NCI-H1694 treated with DMSO at 0.1 percent for 48 hours (cell line): ENCODE measurements at places on chromosomes 7 and 10.

DNA sequence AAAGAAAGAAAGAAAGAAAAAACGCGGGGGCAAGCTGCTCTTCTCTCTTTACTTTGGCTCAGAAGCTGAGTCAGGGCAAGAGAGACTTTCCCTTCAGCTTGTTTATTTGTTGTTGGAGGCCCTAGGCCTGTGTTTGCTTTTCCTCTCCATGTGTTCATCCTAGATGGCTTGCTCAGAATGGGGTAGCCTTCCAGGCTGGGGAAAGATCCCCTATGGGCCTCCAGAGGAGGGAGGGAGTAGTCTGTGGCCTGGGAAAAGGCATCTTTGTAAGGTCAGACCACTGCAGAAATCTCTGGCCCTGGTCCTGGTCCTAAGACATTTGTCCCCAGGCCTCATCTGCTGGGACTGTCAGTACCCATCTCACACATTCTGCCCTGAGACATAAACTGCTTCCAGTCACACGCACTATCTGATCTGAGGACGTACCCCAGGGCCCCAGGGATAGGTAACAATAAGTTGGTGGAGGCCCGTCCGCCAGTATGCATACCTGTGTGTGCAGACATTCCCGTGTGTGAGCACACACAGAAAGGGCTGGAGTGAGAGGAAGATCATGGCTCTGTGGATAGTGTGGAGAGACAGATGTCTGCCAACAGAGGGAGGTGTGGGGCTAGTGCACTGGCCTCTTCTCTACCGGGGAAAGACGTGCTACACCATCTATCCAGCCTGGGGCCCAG, 4.9 kb upstream of the SCD start:
- DNase-seq, result peak; percentile 25

DNA sequence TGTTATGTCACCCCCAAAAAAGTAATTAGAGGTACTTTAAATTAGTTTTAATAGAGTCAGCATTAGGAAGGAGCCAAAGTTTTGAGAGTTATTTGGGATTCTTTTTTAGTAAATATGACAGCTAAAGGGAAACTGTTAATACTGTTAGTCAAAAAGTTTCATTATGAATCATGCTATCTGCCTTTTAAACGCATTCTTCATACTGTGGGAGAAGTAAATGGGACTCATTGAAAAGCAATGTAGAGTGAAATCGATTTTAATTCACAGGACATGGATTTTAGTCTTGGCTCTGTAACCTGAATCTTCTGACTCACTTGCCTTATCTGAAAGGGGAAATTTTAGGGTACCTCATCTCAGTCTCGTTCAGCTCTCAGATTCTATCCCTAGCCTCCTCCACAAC, 105.1 kb downstream of the AASS start:
- DNase-seq, result no peak

GRCh38 chr7:17152721-17153120, 145.7 kb upstream of the AHR start:
- DNase-seq, result no peak

DNA sequence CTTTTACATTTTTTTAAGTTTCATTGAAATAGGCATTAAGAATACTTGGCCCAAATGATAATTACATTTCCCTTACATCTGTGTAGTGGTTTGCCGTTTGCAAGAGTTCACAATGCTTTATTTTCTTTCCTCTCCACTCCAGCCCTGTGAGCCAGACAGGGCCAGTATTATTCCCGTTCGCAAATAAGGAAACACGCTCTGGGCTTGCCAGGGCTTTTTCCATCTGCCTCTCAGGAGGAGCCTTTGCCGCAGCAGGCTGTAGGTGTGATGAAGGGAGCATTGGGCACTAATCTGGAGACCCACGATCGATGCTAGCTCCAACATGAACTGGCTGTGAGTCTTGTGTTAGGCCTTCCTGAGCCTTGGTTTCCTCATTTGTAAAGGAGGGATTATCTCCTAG, 154.4 kb downstream of the GALNT17 start:
- no peak for DNase-seq

DNA sequence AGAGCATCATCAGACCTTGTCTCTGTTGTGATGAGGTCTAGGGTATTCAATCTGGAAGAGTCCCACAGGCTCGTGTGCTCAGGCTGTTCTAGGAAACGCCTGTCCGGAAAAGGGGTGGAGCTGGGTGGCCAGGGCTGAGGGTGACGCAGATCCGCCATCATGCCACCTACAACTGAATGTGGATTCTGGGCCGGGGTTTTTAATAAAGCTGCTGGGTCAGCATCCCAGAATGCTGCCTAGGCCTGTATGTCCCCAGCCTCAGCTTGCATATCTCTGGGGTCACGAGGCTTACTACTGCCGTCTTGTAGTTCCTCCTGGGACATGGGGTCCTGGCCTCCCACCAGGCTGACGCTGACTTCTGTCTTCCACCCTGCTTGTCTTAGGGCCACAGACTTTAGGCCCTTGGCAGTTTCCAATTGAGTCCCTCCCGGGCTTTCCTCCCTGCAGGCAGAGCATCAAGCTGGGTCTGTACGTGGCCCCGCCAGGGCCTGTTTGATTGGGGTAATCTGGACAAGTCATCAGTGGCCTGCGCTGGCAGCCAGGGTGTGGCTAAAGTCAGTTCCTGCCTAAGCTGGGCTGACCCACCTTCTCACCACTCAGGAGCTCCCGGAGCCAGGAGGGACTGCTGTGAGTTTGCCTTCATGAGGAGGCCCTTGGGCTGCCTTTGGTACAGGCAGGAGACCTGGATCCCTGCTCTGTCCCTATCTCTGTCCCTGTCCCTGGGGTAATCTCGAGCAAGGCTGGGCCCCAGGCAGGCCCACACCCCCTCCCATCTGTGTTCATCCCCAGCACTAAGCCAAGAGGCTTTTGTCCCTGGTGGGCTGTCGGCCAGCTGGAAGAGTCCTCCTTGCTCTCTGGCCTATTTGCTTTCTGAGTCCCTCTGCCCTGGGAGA, 79.9 kb downstream of the ZMIZ1 start:
- no peak for DNase-seq

GRCh38 chr10:43084812-43085211, 7.9 kb downstream of the RET start:
- DNase-seq, result no peak

DNA sequence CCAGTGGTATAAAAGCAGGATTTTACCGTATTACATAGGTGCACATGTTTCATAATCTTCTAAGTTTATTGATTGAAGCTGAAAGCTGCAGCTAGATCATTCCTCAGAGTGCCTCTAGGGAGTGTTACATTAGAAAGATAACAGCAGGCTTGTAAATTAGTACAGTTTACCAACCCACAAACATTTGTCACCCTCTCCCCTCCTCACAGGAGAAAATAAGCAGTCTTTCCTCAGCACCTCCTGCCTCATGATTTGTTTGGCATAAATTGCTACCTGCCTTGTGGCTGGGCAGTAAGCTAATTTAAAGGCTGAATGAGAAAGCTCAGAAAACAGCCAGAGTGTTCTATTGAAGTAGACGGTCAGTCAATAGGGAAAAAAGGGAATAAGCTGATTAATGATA, 74.2 kb downstream of the NXPH1 start:
- DNase-seq, result peak; percentile 30

- DNase-seq, result no peak
Observed at GRCh38 chr10:114894911-114895310, 43.1 kb upstream of the TRUB1 start.

DNA sequence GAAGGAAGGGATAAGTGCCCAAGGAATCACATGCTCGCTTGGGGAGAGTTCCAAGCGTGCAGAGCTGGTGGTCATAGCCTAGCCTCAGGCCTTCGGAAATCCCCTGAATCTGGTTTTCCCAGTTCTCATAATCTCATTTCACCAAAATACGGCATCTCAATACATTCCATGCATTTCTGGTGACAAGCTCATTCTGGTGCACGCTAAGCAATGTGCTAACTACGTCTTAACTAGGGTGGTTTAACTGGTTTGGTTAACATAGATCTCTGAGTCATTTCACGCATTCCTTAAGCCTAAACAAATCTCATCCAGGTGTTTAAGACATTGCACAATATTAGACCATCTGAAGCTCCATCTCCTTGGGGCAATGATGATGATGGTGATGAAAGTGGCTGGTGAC, 72.9 kb upstream of the STEAP1B start:
- DNase-seq, result no peak

GRCh38 chr10:102406815-102407214, 11.3 kb downstream of the NFKB2 start:
- no peak for DNase-seq

DNA sequence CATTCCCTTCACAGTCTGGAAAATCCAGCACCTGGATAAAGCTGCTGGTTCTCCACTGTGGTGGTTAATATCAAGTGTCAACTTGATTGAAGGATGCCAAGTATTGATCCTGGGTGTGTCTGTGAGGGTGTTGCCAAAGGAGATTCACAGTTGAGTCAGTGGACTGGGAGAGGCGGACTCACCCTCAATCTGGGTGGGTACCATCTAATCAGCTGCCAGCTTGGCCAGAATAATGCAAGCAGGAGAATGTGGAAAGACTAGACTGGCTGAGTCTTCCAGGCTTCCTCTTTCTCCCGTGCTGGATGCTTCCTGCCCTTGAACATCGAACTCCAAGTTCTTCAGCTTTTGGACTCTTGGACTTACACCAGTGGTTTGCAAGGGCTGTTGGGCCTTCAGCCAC, 48.4 kb downstream of the C10orf143 start:
- no peak for DNase-seq

- DNase-seq, result no peak
Observed at GRCh38 chr7:31562002-31562401, 48.1 kb downstream of the ITPRID1 start.

GRCh38 chr7:5701085-5701914, 80.2 kb downstream of the RNF216 start:
- DNase-seq, result no peak
